ENCODE measurements at places on chromosomes 5 and 9. TPM values are rescaled to one million over a fixed set of nuclear protein-coding genes. Genes with fewer than 3 reads are reported as not detected.

DNA sequence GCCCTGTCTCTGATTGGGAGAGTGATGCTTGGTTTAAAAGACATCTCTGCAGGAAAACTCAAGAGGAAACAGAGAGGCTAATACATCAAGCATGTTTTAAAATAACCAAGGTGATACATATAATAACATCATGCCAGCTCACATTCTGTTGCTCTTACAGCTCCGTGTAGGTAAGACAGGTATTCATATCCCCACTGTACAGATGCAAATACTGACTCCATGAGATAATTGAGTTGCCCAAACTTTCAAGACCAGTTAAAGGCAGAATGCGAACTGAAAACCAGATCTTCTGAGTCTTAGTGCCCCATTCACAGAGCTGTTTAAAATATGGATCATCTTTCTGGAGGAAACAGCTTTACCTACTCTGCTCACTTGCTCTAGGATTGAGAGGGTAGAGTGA, 214.0 kb downstream of the PIK3R1 start:
- no peaks in the 10 kb centered on the region for H3K27me3 ChIP-seq
- H3K36me3 ChIP-seq = no peaks in the 10 kb centered on the region
- H3K4me3 ChIP-seq = no peak overlapping the region
- peaks cover 26% of the 10 kb centered on the region for H3K4me1 ChIP-seq
- DNase-seq = no peak

DNA sequence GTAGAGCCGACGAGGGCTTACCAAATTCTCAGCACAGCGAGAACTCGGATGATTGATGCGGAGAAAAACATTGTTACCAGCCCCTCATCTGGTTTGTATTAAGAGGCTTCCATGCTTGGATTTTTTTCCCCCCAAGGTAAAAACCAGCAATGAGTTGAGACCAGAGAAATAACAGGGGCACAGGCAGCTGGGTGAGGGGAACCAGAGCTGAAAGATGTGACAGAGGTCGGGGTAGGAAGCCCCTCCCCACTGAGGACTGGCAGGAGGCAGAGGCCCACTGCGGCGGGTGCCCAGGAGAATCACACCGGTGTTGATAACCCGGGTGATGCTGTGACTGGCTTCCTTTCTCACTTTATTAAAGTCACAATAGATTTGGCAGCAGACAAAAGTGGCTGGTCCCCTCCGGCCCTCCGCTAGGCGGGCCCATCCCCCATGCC, 116.5 kb upstream of the PHYKPL start:
- H3K4me3 ChIP-seq = no peak overlapping the region
- H3K4me1 ChIP-seq = no peaks in the 10 kb centered on the region
- H3K27me3 ChIP-seq = no peaks in the 10 kb centered on the region
- no peaks in the 10 kb centered on the region for H3K36me3 ChIP-seq
- H3K27ac ChIP-seq = no peak overlapping the region

DNA sequence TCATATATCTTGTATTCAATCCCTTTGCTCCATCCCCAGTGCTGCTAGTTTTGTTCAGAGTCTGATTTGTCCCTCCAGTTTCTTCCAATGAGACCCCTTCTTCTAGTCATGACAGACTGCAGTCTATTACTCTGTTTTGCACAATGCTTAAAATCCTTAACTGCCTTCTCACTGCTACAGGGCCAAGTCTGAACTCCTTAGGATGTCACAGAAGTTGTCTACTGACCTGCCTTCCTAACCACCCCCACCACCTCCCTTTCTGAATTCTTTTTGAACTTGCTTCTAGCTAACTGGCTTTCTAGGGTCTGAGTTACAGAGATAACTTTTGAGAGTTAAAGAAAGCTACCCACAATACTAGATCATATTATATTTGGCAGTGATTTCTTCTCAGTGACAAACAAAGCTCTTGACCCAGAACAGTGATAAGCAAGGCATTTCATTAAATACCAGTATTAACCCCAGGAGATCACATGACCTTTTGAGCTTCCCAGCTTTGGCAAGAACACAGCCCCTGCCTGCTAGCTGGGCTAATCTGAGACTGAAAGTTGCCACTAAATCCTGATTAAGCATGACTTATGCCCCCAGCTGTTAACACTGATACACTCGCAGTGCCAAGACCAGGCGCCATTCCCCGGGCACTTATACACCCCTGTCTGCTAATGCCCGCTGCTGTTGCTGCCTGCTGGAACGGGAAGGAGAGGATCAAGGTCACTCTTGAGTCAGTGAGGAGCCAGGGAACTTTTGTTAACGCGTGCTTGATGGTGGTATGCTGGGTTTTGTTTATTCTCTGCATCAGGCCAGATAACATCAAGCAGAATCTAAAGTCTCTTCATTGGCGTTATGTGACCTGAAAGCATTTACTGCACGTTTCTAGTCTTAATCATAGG, 36.4 kb upstream of the ADAMTSL1 start:
- H3K27me3 ChIP-seq = no peaks in the 10 kb centered on the region
- peaks cover 16% of the 10 kb centered on the region for H3K4me1 ChIP-seq
- H3K27ac ChIP-seq = peak overlapping the region; percentile 93

The INSYN2B gene
- total RNA-seq = 0.05 TPM

The GPSM1 gene
- 57.2 TPM for total RNA-seq

- no peaks in the 10 kb centered on the region for H3K36me3 ChIP-seq
- DNase-seq = no peak
- peaks cover 7% of the 10 kb centered on the region for H3K27me3 ChIP-seq
- no peaks in the 10 kb centered on the region for H3K4me1 ChIP-seq
Observed at GRCh38 chr9:98332405-98332831, 77.0 kb upstream of the TBC1D2 start.

GRCh38 chr5:32612134-32612888, 27.0 kb downstream of the SUB1 start:
- no peak overlapping the region for H3K4me3 ChIP-seq
- H3K27ac ChIP-seq = no peak overlapping the region
- H3K4me1 ChIP-seq = no peaks in the 10 kb centered on the region
- no peaks in the 10 kb centered on the region for H3K36me3 ChIP-seq

The SPARC gene
- 1,265 TPM for total RNA-seq

The FOXD4L5 gene
- total RNA-seq = 0.33 TPM

The XRCC4 gene
- 20.5 TPM for total RNA-seq

The TBCA gene
- 661 TPM for total RNA-seq

DNA sequence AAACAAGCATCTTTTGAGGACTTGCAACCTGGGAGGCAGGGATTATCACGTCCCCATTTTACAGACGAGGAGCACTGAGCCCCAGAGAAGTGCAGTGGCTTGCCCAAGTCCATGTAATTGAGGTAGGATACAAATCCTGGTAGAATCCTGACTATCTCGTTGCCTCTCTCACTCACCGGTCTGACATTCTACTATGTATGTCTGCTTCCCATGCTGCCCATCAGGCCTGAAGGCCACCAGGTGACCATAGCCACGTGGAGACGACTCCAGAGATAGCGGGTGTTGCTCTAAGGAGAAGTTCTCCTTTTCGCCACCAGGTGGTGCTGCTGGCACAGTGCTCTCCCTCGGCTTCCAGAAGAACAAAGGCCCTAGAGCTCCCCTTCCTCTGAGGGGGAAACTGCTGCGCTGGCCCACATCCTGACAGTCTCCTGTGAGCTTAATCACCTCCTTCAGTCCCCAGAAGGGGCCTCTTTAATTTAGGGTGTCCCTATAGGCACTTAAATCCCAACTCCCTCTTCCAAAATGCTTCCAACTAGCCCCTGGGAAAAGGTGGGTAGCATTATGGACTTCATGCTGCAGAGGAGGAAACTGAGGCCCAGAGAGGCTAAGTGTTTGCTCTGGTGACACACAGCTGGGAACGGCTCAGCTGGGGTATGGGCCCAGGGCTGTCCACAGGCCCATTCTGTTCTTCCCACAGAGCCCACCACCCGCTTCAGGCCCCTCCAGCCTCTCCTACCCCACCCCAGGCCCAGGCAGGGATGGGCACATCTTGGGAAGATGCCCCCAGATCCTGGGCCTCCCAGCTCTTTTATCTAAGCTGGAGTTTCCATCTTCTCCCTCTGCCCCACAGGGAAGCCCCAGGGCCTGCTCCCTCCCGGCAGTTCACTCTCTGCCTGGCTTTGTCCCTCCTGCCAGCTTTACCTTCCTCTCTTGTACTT, 6.4 kb downstream of the SLC34A1 start:
- no peak overlapping the region for H3K27ac ChIP-seq
- peak; percentile 95 for DNase-seq
- H3K27me3 ChIP-seq = peaks cover 15% of the 10 kb centered on the region

DNA sequence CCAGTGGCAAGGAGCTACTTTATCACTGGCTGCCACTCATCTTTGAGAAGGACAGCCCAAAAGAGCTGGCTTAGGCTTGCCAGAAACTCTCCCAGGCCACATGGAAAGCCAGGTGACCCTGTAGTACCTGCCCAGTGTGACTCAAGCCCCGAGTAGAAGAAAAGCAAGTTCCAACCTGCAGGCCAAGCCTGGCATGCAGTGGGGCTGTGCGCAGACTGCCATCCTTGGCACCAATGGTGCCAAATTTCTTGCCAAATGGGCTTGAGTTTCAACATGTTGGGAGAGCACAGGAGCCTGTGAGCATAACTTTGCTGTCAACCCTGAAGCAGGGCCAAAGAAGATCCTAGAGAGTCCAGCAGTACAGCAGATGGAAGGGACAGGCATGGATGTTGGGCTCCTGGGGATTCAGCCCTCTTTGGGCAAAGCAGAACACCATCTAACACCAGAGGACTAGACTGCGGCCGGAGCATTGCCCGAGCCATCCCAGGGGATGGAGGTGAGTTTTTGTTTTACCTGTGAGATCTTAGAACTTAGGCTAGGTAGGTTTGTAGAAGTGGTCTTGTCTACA, 27.3 kb upstream of the SHB start:
- H3K27me3 ChIP-seq = no peaks in the 10 kb centered on the region
- H3K4me3 ChIP-seq = no peak overlapping the region
- no peaks in the 10 kb centered on the region for H3K36me3 ChIP-seq
- no peak for DNase-seq

- H3K4me1 ChIP-seq = 0 out of 2 replicates have a peak, but pooled peaks cover 4% of the 10 kb centered on the region
- H3K27ac ChIP-seq = no peak overlapping the region
- DNase-seq = no peak
- H3K4me3 ChIP-seq = no peak overlapping the region
- H3K36me3 ChIP-seq = no peaks in the 10 kb centered on the region
- no peaks in the 10 kb centered on the region for H3K27me3 ChIP-seq
Observed at GRCh38 chr5:53820802-53821171, 260.3 kb downstream of the NDUFS4 start.

The GDA gene
- not detected for total RNA-seq

GRCh38 chr5:14400085-14400484, 181.5 kb upstream of the OTULINL start:
- no peak overlapping the region for H3K4me3 ChIP-seq
- H3K4me1 ChIP-seq = no peaks in the 10 kb centered on the region
- peaks cover 9% of the 10 kb centered on the region for H3K36me3 ChIP-seq
- no peaks in the 10 kb centered on the region for H3K27me3 ChIP-seq
- no peak overlapping the region for H3K27ac ChIP-seq

DNA sequence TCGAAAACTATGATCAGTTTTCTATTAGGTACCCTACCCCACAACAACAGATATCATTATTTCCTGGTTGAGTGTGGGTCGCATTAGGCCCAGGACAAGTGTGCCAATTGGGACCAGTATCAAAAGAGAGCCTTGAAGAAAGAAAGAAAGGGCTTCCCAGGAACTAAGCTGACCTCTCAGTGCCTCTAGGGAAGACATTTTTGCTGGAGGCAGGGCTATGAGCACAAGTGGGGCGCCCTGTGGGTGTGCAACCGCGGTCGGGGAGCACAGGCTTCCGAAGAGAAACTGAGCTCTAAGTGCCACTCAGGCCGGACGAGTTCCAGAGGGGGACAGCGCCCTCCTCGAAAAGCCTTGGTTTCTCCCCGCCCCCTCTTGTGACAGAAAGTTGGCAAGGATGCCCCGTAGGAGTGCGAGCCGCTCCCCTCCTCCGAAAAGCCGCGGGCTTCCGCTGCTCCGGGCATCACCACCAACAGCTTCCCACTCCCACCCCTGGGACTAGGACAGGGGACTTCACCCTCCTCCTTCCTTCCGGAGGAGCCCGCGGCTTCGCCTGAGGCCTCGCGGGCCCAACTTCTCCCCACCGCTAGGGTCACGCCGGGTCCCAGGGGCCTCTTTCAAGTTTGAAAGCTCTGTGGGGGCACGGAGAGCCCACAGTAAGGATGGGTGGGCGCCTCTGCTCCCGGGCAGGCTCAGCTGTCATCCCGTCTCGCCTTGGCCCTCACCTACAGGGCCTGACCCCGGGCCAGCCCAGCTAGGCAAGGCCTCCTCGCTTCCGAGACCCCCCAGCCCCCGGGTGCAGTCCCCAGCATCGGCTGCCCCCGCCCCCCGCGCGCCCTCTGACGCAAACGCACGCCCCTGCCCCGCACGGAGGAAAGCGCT, 2.0 kb downstream of the NR2F1-AS1 start:
- H3K4me3 ChIP-seq = peak overlapping the region; percentile 65
- no peak overlapping the region for H3K27ac ChIP-seq
- no peaks in the 10 kb centered on the region for H3K36me3 ChIP-seq

GRCh38 chr5:6370580-6370979, 7.8 kb downstream of the MED10 start:
- no peak for DNase-seq
- H3K4me1 ChIP-seq = no peaks in the 10 kb centered on the region
- peaks cover 11% of the 10 kb centered on the region for H3K36me3 ChIP-seq
- no peaks in the 10 kb centered on the region for H3K27me3 ChIP-seq
- H3K27ac ChIP-seq = no peak overlapping the region

DNA sequence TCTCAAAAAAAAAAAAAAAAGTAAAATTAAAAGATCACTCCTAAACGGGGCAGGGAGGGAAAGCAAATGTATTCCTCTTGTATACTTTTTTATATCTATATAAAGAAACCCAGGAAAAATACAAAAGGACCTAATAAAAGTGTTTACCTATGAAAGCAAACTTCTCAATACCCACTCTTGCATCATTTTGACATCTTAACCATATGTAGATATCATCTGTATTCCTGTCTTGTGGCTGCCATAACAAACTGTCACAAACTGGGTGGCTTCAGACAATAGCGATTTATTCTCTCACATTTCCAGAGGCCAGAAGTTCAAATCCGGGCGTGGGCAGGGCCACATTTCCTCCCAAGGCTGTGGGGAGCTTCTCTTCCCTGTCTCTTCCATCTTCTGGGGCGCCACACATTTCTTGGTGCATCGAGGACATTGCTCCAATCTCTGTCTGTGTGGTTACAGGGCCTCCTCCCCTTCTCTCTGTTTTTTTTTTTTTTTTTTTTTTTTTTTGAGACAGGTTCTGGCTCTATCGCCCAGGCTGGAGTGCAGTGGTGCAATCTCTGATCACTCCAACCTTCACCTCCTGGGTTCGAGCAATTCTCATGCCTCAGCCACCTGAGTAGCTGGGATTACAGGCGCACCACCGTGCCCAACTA, 58.4 kb upstream of the IL17B start:
- no peak for DNase-seq
- peaks cover 6% of the 10 kb centered on the region for H3K4me1 ChIP-seq
- H3K27me3 ChIP-seq = peaks cover 6% of the 10 kb centered on the region
- H3K36me3 ChIP-seq = no peaks in the 10 kb centered on the region
- no peak overlapping the region for H3K4me3 ChIP-seq

The RBM22 gene
- total RNA-seq = 55.2 TPM

DNA sequence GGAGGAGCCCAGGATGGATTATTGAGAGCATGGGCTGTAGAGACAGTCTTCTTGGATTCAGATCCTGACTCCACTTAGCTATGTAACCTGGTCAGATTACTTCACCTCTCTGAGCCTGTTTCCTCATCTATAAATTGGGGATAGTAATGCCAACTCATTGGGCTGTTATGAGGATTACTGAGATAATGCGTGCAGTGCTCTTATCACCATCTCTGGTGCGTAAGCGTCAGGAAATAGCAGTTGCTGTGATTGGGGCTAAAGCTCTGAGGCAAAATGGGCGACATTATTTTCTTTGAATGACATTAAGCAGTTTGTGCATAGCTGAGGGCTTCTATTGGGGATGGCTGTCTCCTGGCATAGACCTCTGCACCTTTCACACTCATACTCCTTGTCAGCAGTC, 995 bp upstream of the MSMP start:
- peaks cover 11% of the 10 kb centered on the region for H3K36me3 ChIP-seq
- H3K4me3 ChIP-seq = no peak overlapping the region
- H3K27me3 ChIP-seq = no peaks in the 10 kb centered on the region
- no peaks in the 10 kb centered on the region for H3K4me1 ChIP-seq
- H3K27ac ChIP-seq = no peak overlapping the region
